DMS153 (cell line): ENCODE measurements at places on chromosomes 1 and 21.

- no peak for DNase-seq
Observed at GRCh38 chr1:25117233-25117823, 115.0 kb downstream of the SYF2 start.

DNA sequence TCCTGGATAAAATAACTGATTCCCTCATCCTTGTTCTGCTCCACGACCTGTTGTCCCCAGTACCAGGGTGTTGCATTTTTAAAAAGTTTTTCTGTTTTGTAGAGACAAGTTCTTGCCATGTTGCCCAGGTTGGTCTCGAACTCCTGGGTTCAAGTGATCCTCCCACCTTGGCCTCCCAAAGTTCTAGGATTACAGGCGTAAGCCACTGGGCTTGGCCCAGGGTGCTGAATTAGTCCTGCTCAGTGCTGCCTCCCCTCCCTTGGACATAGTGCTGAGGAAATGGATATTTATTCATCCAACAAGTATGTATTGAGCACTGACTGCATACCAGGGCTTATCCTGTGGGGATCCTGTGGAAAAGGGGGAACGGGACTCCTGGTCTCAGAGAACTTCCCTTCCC is 126.4 kb downstream of the PTPRU start:
- DNase-seq, result no peak

DNA sequence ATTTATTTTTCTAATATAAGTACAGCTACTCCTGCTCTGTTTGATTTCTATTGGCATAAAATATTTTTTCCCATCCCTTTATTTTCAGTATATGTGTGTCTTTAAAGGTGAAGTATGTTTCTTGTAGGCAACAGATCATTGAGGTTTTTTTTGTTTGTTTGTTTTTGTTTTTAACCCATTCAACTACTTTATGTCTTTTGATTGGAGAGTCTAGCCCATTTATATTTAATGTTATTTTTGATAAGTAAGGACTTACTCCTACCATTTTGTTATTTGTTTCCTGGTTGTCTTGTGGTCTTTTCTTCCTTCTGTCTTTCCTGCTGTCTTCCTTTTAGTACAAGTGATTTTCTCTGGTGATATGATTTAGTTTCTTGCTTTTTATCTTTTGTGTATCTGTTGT is 285.1 kb upstream of the PROX1 start:
- no peak for DNase-seq

DNA sequence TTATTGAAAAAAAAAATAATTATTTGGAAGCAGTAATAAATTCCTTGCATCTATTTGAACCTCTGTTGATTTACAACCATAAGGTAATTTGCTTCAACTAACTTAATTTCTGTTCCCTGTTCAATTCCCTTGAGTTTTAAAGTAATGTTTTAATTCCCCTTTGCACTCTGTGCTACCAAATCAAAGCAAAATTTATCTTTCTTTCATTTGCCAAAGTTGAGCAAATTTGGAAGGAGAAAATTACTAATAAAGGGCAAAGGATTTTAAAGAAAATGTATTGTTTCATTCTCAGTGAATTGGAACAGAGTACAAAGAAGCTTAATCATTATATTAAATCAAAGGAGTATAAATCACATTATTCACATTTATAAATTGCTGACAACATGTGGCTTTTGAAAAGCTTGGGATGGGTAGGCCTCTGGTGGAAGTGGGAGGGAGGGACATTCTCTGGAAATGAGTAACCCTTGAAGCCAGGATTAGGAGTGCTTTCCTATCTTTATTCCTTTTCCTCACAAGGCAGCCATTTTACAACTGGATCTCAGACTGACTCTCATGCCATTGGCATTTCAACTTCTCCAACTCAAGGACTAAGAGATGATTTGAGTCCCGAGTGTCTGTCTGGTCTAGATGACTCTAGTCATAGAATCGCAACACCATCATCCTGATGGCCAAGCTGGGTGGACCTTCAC is 331.6 kb upstream of the DUSP10 start:
- no peak for DNase-seq

DNA sequence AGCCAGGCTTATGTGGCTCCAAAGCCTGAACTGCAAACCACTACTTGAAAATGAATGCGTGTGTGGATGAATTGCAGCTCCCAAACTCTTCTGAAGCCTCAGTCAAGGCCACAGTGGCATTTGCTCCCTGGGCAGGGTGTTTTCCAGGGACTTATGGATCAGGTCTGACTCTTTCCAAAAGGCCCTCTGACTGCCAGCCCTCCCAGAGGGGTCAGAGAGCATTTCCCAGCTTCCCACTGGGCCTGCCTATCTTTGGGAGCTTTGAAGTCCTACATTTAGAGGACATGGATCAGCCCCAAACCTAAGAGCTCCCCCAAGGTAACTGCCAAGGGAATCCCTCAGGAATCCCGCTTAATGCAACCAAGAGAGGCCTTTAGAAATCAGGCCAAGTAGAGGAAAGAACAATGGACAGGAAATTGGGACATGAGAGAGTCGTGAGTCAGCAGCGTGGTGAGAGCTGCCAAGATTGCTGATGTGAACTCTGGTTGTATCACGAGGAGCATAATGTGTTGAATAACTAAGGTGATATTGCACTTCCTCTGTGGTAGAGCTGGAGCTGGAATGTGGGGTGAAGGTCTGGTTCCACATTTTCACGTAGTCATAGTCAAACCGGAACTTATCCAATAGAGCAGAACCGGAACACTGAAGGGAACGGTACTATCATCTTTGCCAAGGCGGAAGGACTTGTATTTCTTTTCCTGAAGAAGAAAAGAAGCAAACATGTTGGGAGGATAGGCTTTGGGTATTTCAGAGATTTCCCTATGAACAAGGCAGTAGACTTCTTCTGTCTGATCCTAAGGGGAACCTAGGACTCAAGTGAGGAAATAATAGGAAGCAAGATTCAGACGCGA is 99.4 kb upstream of the JUN start:
- DNase-seq, result peak; percentile 86

GRCh38 chr1:115595279-115596079 is 46.3 kb upstream of the VANGL1 start:
- peak; percentile 72 for DNase-seq

GRCh38 chr1:23619299-23620188 is 60.2 kb upstream of the ID3 start:
- DNase-seq, result peak; percentile 93

GRCh38 chr1:41894808-41895483 is 23.8 kb downstream of the HIVEP3 start:
- no peak for DNase-seq

GRCh38 chr1:9718006-9718680 is 66.6 kb downstream of the PIK3CD start:
- no peak for DNase-seq

DNA sequence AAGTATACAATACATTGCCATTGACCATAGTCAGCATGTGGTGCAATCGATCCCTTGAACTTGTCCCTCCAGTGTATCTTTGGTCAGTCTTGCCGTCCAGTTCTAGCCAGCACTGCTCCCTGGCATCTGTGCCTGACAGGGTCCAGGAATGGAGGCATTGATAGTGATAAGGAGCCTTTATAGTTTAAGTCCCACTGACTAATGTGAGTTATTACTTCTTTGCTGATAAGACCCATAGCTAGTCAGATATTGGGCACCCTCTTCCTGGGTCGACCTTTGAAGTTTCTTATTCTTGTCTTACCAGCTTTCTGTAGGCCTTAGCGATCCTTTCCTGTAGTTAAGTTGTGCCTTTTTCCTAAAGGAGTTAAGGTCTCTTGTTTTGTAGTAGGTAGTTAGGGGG is 13.0 kb downstream of the UCK2 start:
- no peak for DNase-seq

DNA sequence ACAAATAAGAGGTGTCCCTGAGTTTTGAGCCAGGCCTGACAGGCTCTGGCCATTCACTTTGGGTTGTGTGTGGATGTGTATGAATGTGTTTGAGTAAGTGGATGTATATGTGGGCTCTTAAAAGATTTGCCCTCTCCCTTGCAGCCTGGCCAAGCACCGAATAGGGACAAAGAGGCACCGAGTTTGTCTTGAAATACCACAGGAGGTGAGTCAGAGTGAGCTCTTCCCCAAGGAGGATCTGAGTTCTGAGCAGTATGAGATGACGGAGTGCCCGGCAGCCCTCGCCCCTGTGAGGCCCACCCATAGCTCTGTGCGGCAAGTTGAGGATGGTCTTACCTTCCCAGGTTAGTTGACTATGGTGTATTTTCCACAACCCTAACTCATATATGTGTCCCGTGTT is 19.0 kb downstream of the KDM4A start:
- DNase-seq, result no peak

DNA sequence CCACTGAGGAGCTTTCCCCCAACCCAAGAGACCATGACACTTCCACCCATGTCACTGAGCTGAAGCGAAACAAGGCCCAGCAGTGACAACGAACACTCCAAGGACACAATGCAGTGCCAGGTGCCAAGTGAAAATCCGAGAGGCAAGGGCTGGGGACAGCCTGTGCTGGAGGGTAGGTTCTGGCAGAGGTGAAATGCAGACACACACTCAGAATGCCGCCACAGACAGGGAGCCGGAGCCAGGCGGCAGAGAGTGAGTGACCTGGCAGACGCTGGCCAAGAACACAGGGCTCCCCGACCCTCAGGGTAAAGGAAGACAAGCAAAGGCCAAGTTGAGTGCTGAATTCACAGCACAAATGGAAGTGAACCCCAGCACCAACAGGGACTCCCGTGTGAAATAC is 78.9 kb downstream of the CD46 start:
- no peak for DNase-seq

DNA sequence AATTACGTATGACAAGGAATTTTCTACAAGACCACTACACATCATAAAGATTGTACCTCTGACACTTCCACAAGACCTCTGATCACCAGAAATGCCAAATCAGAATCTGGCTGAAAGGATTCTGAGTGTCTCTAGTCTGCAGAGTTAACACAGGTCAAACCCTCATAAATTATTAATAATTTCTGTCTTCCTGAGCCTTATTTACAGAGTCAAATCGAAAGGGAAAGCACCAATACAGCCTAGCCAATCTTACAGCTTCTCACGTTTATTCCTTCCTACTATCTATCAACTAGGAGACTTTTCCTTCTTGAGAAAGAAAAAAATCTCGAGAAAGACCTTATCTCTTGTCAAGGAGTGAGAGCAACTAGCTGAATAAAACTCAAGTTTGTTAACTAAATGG is 2151.6 kb downstream of the MRPL39 start:
- DNase-seq, result no peak

- no peak for DNase-seq
Observed at GRCh38 chr1:23848673-23849616, 19.1 kb downstream of the FUCA1 start.

DNA sequence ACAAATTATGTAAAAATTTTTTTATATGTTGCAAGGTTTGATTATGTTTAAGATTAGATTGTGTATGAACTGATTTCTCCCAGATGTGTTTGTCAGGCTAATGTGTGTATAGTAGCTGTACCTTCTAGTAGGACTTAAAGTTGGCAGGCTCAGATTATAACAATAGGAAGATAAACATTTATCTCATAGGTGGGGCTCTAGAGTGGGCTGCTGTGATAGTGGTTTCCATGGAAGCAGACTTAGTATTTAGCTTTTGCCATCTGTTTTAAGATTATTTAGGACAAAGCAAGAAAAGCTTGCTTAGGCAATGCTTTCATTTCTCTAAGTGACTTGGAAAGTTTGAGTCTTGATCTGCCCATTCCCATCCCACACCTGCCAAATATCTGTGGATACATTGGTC is 187.7 kb upstream of the CACYBP start:
- DNase-seq, result no peak

GRCh38 chr1:14055442-14056223 is 355.6 kb downstream of the PRDM2 start:
- no peak for DNase-seq

DNA sequence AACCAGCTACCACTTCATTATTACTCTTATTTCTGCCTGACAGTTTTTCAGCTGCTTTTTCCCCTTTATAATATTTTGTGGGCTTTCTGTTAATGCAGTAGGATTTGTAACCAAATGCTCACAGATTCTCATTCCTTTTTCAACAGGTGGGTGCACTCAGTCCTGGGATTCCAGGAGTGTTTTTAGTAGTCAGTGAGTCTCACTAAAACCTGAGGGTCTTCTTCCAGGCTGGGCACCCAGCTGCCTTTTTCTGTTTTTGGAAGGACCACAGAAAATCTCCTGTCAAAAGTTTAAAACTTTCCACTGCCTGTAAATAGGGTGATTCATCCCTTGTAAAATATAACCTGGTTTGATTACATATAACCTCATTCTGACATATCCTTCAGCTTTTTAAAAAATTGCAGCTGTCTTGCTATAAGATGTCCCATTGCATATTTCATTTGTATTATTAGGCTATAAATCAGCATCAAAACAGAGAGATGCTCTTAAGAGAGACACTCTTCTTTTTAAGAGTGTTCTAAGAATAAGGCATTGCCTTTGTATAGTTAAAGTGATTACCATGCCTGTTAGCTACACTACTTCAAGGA is 16.8 kb upstream of the CEP350 start:
- DNase-seq, result no peak

GRCh38 chr1:43427524-43427923 is 26.2 kb downstream of the HYI start:
- DNase-seq, result peak; percentile 45

- peak; percentile 75 for DNase-seq
Observed at GRCh38 chr1:209207701-209208286, 375.7 kb upstream of the CAMK1G start.

DNA sequence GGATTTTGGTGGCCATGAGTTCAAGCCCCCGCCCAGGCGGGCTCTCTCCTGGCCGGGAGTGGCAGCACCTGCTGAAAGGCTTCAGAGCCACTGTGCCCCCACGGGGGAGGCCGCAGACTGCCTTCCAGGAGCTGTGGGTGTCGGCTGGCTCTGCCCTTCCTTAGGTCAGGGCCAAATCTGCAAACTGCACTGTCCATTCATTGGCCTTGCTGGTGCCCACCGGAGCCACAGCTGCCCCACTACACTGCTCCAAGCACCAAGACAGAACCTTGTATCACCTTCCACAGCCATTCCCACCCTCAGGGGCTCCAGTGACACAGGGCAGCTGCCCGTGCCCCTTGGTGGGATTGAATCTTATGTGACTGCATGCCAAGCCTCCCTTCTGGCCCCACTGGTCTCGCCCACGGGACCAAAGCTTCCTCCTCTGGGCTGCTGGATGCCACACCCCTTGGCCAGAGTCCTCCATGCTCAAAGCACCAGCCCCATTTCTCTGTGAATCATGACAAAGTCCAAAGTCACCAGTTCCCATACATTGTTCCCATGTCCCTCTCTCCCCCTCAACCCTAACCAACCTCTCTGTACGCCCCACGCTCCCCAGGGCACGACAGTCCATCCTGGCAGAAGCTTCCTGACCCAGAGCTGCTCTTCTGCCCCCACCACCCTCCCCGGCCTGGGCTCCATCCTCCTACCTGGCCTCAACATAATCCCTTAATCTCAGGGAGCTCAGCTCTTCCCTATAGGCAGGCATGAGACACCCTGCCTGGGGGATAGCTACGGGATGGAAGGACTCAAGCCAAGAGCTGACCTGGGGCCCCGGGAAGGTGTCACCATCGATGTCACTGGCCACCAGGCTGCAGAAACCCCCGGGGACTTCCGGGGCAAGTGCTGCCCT is 20.9 kb upstream of the GPR153 start:
- DNase-seq, result no peak
